ENCODE measurements at places on chromosomes 11 and 22.

DNA sequence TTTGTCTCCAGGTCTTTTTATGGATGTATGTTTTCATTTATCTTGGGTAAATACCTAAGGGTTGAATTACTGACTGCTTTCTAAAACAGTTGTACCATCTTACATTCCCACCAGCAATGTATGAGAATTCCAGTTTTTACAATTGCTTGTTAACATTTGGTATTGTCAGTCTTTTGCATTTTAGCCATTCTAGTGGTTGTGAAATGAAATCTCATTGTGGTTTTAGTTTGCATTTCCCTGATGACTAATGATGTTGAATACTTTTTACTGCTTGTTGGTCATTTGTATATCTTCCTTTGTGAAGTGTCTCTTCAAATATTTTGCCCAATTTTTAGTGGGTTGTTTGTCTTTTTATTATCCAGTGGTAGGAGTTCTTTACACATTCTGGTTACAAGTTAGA lies 92.8 kb downstream of the ARFGAP2 start:
- peak; percentile 13 for DNase-seq

DNA sequence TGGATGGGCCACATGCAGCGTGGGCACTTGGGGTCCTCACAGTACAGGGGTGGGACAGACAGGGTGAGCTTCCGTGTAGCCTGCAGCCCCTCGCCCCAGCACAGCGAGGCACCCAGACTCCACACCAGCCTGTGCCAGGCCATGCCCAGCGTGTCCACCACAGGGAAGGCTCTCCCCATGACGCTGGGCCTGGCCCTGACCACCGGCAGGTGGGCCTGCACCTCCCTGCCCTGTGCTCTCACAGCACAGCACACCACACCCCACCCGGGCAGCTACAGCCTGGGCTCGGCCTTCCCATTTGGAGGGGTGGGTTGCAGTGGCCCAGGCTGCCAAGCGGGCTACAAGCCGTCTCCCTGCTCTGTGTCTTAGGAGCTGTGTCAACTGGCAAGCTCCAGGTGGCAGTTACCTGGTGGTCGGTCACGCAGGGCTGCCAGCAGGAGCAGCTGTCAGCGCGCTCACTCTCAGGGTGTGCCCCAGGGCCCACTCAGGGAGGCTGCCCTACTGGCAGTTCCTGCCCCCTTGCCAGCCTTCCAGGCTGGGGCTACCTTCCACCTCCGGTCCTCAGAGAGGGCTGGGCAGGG lies 4.6 kb downstream of the MOB2 start:
- no peak for DNase-seq

GRCh38 chr11:23769214-23769613 lies 727.6 kb upstream of the LUZP2 start:
- no peak for DNase-seq

- no peak for DNase-seq
These were observed 368.7 kb downstream of the METTL15 start for GRCh38 chr11:28476864-28477263.

DNA sequence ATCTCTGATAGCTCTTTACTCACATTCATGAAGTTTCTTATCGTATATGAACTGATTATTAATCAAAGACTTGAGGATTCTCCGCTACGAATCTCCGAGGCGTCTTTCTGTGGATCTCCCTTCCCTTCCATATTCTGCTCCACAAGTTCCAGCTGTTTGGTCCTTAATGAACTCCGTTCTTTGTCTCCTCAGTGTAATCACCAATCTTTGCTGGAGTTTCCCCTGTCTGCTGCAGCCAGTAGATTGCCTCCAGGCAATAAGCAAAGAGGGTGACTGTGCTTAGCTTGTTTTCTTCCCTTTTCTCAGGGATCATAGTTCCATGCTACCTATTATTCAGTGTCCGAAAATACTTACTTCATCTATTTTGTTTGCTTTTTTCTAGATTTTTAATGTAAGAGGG lies 169.6 kb upstream of the FOLH1 start:
- DNase-seq: no peak

DNA sequence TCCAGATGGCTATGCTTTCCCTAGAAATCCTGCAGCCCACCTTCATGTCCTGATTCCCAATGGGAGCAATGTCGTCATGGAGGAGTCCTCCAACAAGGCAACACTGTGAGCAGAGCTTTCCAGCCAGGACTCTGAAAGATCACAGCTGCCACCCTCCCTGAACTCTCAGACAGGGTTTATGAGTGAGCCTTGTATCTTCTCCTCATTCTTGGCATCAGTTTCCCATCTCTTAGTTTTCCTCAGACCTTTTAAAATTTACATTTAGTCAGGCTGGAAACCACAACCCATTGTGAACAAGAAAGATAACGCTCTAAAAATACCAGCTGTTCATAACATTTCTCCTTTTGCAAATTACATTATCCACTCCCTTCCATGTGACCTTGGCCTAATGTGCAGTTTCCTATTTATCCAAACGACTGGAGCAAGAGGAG lies 15.6 kb upstream of the LYVE1 start:
- no peak for DNase-seq

DNA sequence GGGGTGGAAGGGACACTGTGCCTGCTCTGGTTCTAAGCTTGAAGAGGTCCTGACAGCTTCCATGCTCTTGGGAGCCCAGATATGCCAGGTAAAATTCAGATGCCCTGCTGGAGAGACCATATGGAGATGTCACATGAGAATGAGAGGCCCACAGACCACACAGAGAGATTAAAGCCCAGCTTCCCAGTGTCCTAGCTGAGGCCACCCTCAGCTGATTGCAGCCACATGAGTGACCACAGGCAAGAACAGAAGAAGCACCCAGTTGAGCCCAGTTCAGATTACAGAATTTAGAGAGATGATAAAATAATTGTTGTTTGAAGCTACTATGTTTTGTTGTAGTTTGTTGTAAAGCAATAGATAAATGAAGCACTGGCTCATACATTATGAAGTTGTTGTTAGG lies 14.4 kb upstream of the PVALB start:
- no peak for DNase-seq

GRCh38 chr11:47413908-47414684 lies 5.7 kb downstream of the SLC39A13 start:
- DNase-seq: no peak

DNA sequence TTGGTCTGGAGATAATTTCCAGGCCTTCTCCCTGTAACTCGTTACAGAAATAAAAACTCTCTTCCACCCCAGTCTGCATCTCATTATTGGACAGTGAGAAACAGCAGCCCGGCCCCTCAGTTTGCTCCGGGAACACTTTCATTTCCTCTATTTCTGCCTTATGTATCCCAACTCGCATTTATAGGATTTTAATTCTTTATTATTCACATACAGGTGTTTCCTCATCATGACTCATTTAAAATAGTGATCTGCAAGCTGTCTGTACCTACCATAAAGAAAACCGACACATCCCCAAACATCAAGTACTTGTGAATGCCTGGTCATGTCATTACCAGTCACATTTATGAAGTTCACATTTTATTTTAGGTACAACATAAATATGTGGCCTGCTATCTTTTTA lies 42.8 kb downstream of the PIWIL3 start:
- DNase-seq: no peak

DNA sequence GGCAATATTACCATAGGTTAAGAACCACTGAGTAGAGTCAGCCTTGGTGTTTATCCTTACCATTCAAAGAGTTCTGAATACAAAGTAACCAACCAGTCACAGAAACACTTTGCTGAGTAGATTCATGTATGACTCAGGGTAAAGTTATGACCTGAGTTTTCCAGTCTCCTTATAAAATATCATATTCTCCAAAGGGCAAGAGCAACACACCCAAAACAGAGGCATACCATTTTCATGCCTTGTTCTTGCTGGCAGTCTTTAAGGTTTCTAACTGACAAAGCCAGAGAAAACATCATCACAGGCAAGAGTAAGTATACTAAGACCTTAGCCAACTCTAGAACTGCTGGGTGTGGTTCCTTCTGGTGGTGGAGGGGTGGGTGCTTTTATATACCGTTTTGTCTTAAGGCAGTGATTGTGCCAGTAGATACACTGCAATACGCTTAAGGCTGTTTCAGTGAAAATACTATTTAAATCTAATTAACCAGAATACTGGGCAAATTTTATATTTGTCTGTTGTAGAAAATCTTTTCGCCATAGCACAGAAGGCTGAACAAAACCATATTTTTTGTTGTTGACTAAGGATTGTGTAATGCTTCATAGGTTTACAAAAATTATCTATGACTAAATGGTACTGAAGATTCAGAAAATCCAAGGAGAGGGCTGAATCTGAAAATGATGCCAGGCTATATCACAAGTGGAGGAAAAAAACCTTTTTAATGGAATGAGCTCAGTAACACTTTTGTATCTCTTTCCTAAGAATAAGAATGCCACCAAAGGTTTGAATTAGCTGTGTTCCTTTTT lies 3.0 kb downstream of the ATL3 start:
- no peak for DNase-seq

- DNase-seq: peak; percentile 45
These were observed 743 bp downstream of the USP47 start for GRCh38 chr11:11842421-11843008.

DNA sequence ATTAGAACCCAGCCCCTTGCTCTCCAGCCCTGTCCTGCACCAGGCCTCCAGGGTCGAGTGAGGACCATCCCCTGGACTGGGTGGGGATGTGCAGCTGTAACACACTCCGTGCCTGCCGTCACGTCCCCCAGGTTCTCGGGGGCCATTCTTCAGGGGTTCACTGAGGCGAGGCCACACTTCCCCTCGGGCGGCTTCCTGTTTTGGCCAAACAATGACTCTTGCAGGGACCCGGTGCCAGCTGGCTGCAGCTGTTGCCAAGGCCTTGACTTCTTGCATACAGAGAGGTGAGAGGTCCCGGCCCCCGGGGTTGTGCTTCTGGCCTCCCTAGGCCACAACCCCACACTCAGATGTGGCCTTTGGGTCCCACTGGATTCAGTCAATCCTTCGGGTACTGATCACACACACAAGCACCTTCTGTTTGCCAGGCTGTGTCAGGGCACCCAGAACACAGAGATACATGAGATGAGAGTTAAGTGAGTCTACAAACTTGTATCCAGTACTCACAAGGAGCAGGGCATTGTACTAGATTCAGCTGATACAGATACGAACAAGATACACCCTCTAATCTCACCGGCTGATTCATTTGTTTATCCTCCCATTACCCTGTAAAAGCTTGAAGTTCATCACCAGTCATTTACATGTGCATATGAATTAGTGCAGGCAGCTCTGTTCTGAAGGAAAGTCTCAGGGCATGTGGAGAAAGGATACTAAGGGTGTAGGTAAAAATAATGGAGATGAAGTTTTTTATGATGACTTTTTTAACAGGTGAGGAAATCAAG lies 32.9 kb downstream of the LRRC32 start:
- peak; percentile 67 for DNase-seq

- DNase-seq: no peak
These were observed 11.3 kb upstream of the QSER1 start for GRCh38 chr11:32881286-32881685.

DNA sequence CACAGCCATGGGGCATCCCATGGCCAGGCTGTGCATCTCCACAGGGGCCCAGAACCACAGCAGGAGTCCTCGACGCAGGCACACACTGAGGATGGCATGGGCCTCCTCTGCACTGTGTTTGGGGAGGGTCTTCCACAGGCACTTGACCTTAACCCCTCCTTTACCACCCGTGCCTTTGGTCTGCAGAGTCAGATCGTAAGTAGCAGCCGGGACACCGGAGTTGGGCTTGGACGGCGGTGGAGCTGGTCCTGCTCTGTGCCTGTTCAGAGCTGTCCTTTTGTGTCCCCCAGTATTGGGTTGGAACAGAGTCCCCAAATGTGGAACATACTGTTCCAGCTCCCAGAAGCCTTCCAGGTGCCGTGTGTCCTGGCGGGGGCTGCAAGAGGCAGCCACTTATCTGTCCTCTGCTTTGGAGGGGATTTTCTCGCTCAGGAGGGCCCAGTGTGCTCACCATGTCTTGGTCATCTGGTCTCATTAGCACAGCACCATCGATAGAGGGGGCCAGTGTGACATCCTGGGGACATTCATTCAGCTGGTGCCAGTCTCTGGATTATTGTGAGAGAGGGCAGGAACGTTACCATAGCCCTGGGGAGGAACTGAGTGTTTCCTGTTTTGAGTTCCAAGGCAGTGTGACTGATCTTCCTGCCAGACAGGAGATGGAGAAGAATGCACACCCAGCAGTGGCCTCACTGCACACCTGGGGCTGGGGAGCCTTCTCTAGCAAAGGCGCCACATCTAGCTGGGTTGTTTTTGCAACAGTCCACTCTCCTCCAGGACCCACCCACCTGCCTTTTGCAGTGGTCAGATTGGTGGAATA lies 12.4 kb downstream of the CRELD2 start:
- peak; percentile 78 for DNase-seq

- DNase-seq: no peak
These were observed 1.2 kb downstream of the MSANTD2 start for GRCh38 chr11:124798991-124799347.

DNA sequence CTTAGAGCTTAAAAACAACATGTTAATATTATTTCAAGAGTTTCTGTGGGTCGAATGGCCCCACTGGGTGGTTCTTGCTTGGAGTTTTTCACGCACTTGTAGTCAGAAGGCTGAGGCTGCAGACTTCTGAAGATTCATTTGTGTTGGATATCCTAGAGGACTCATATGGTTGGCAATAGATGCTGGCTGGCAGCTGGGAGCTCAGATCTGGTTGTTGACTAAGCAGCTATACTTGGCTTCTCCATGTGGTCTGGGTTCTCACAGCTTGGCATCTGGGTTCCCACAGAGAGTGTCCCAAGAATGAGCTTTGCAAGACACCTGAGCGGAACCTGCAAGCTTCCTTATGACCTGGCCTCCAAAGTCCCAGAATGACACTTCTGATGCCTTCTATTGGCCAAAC lies 163.9 kb upstream of the ZC3H12C start:
- no peak for DNase-seq

- peak; percentile 81 for DNase-seq
These were observed at the start of gene ASPHD2 for GRCh38 chr22:26428515-26429457. Gene ASPHD2 (plus strand): TSS chr22:26429260. CDS start chr22:26433616, 4,356 bp downstream.

GRCh38 chr11:8086001-8086479 lies 5.0 kb downstream of the TUB start:
- DNase-seq: no peak

DNA sequence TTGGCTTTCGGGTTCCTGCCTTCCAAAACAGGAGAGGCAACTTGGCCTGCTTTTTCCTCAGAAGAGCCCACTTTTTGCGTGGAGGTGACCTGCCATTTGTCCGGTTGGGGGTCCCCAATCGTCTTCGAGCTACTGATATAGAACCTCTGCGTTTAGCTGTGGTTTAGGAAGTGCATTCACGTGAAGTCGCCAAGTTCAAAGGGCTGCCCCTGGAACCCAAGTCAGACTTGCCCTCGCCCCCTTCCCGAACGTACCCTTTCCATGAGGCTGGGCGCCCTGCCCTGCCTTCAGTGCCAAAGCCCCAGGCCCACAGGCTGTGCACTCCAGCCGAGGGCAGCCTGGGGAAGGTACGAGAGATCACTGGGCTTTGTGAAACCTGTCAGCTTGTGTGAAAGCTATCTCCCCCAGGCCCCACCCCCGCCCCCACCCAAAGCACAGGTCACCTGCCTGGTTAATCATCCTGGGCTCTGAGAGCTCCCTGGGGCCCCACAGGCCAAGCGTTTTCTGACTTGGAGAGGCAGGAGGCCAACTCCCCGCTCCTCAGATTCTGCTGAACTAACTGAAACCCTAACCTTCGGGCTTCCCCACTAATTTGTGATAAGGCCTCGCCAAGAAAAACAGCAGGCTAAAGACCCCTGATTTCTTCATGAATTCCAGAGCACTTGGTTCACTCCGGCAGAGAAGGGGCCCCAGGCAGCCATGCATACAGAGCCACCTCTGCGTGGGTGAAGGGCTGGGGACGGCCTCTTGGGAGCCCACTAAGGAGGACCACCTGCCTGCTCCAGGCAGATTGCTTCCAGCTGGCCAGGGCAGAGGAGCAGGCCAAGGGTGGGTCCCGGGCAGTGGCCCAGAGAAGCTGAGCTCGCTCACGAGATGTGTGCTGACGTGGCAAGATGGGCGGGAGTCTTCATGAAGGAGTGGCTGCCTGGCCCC lies 25.8 kb upstream of the KCNQ1OT1 start:
- no peak for DNase-seq

- DNase-seq: peak; percentile 1
These were observed 39.4 kb upstream of the CFAP300 start for GRCh38 chr11:102007567-102008437.
